WTC11 (cell line): ENCODE measurements at places on chromosomes 6 and 20.

DNA sequence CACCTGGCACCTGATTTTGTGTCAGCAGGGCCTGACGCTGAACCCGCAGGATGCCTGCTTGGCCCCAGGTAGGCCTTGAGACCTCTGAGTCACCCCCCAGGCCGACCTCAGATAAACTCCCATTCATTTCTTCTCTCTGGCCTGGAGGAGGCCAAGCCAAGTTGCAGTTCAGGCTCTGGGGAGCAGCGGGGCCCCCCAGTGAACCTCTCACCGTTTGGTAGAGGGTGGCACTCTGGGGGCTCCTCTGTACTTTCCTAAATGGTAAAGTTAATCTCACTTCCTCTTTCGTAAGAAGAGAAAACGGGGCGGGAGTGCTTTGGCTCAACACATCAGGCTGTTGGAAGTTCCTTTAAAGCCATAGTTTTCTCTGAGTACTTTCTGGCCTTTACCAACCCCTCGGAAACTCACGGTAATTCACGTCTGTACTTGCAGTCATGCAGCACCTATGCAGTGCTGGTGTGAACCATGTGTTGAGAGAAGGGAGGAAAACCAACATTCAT is 2.8 kb downstream of the SIRPA start:
- no peak for DNase-seq

- DNase-seq = peak; percentile 71
Observed at GRCh38 chr6:167442245-167442644, 117.4 kb downstream of the TTLL2 start.

- DNase-seq = no peak
Observed at GRCh38 chr20:45070932-45071632, 29.8 kb downstream of the KCNS1 start.

- no peak for DNase-seq
Observed at GRCh38 chr6:55868771-55869479, 6.5 kb downstream of the BMP5 start.

GRCh38 chr6:118283766-118284165 is 264.3 kb upstream of the PLN start:
- DNase-seq = peak; percentile 19

- DNase-seq = no peak
Observed at GRCh38 chr6:150503586-150504339, 95.9 kb upstream of the PLEKHG1 start.
